ENCODE measurements at places on chromosomes 6 and 20.

GRCh38 chr6:108168501-108169463 lies 3.0 kb downstream of the NR2E1 start:
- DNase-seq = peak; percentile 38

DNA sequence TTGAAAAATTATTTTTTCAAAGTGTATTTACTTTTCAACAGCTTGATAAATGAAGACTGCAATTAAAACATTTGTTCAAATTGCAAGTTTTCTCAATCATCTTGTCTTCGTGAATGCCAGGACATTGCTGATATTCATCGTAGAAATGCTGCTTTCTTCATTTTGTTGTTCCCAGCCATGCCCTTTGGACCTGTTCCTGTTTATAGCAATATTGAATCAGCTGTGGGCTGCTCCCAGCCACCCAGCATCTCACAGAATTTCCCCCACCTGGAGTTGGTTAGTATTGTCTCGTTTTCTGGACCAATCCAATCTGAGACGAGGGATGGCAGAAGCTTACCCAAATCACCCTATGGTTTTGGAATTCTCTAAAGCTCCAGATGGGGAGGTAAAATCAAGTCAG lies 40.8 kb downstream of the SLC22A2 start:
- no peak for DNase-seq

DNA sequence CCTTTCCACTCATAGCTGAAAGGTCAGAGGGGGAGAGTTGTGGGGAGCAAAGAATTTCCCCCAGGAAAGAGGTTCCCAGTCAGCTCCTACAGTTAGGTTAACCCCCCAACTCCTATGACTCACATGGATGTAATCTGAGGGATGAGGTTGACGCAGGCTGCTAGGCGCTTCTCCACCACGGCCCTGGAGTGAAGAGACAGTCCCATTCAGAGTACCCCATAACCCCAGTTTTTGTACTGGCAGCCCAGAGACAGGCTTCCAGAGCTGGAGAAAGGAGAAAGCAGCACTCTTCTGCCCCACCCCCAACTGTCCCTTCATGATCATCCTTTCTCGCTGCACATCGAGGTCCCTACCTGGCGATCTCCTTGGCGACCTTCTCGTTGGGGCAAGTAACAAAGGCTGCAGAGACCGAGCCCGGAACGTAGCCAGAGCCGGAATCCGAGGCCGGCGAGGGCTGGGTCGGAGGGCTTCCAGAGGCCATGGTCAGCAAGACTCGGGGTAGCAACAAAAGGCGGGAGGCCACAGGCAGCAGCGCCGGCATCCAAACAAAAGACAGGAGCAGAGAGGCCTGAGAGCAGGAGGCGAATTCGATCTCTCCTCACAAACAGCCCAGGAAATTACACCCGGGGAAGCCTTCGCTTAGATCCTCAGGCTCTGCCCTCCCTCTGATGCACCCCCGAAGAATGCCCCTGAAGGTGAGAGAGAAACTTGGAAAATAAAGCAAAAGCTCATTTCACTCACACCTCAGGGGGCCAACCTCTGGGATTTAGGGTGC lies 592 bp downstream of the CUTA start:
- DNase-seq = peak; percentile 83

DNA sequence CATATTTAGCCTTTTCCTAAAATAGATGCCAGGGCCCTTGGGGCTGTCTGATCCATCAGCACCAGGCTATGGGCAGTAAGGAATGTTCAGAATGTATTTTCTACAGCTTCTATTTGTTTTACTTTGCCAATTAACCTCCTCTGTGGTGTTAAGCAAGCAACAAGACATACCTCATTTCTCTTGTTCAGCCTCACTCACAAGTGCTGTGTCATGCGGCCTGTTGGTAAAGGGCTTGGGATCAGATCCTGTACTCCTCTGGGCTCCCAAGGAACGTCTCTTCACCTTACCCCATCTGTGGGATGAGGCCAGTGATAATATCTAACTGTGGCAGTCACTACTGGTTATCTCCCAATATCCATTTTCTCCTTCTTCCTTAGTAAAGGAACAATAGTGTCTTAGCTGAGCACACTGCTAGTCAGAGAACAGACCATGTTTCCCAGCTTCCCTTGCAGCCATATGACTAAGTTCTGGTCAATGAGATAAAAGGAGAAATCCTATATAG lies 7.0 kb upstream of the DSTN start:
- peak; percentile 53 for DNase-seq

GRCh38 chr20:51067792-51068191 lies 44.9 kb upstream of the KCNG1 start:
- no peak for DNase-seq

- no peak for DNase-seq
Measured at GRCh38 chr6:144360401-144360800, 75.3 kb downstream of the UTRN start.

DNA sequence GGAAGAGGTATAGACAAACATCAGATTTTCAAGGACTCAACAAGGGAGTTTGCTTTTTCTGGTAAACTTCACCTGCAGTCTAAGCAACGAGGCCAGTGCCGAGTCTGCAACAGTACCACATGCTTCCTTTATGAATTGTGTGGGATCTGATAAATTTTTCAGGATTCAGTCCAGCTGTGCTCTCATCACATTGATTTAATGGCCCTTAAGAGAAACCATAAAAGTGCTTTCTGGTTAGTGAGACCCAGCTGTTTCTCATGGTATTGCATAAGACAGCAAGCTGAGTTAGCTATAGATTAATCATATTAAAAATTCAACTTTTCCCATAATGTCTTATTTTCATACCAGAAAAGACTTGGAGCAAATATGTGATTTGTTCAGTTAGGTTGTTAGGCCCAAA lies 291.4 kb downstream of the CENPW start:
- peak; percentile 8 for DNase-seq

- DNase-seq = no peak
Measured at GRCh38 chr20:19370076-19371075, 157.9 kb downstream of the SLC24A3 start.

GRCh38 chr6:130156908-130157307 lies 65.8 kb downstream of the SAMD3 start:
- no peak for DNase-seq

DNA sequence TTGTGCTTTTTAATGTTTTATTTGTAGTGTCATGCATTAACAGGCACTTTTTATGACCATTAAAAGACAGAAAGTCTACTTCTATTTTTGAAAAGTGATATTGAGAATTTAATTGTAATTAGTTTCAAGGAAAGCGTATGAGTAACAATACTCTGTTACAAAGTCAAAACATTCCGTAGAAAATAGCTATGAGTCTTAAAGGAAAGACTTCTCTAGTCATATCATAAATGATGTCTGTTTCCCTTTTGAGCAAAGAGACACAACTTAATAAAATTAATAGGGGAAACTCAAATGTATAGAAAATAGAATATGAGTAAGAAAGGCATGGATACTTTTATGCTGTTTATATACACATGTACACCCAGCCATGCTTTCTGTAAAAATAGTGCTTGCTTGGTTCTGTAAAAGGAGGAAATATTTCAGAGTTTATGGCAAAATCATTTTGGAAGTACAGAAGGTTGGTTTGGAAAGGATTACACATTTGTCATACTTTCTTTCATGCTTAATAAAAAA lies 107.8 kb upstream of the AHI1 start:
- DNase-seq = no peak

GRCh38 chr20:46945465-46945864 lies 50.8 kb downstream of the EYA2 start:
- DNase-seq = no peak

DNA sequence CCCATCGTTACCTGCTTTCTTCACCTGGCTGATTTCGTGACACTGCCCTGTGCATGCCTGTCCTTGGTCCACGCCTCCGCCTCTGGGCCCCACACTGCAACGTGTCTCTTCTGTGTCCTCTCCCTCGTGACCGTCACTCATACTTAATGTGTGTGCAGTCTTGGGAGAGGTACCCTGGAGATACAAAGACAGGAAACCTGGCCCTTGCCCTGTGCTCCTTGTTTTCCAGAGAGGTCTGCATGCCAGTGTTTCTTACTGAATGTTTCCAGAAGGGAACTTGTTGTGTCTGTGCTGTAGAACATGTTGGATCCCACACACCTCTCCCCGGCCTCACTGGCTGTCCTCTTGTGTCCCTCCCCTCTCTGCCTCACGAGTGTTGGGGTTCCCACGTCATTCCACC lies 45.8 kb downstream of the SNX9 start:
- DNase-seq = no peak

DNA sequence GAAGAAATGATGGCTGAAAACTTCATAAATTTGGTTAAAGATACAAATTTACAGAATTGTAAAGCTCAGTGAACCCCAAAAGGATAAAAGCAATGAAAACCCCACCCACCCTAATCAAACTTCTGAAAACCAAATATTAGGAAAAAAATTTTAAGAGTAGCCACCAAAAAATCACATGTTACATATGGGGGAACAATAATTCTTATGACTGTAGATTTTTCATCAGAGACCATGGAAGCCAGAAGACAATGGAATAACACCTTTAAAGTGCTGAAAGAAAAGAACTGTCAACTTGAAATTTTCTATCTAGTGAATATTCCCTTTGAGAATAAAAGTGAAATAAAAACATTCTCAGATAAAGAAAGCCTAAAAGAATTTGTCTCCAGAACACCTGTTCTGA lies 24.4 kb downstream of the PROCR start:
- no peak for DNase-seq

- DNase-seq = no peak
Measured at GRCh38 chr6:137925141-137925698, 58.2 kb downstream of the TNFAIP3 start.

DNA sequence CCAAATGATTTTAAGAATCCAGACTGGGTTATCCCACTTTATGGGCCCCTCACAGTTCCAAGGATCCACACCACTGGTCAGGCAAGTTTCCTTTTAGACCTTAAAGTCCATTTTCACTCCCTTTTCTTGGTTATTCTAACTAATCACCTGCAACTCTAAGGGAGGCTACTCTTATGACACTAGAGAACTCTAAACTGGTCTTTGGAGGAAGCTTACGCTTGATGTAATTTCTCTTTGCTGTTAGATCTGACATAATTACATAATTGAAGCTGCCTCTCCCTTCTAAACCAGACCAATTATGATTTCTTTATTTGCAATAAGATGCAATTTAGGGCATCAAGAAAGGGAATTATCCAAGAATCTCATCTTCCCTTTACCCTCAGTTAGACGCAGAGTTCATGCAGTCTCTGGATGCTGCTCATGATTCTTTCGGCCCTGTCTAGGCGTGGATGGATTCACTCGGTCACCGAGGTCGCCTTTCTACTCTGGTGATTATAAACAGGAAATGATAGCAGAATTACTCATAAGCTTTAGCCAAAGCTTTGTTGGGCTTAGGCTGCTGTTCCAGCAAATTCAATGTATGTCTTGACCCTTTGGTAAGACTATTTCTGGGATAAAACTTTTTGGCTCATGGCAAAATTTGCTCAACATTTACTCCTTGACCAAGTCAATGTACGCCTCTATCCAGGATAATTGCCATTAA lies 166.4 kb upstream of the PRND start:
- DNase-seq = peak; percentile 69

- DNase-seq = peak; percentile 88
Measured at GRCh38 chr6:33112148-33112547, 36.4 kb downstream of the HLA-DPB1 start.

- DNase-seq = no peak
Measured at GRCh38 chr20:60491051-60491581, 532.9 kb downstream of the CDH26 start.

DNA sequence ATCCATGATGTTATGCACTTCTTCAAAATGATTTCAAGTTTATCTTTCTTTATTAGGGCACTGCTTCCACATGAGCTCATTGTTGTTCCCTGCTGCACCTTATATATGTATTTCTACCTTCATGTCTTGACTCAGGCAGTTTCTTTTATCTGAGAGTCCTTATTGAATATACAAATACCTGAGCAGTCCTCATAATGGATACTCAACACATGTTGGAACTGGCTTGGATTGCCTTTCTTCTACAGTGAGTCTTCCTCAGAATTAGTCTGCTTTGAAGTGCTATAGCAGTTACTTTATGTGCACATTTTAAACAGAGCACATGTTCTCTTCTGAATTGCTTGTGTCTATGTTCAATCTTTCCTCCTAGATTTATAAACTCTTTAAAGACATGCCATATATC lies 45.3 kb upstream of the LOC128125822 start:
- DNase-seq = no peak

GRCh38 chr6:170485159-170485558 lies 67.9 kb downstream of the PSMB1 start:
- DNase-seq = no peak

DNA sequence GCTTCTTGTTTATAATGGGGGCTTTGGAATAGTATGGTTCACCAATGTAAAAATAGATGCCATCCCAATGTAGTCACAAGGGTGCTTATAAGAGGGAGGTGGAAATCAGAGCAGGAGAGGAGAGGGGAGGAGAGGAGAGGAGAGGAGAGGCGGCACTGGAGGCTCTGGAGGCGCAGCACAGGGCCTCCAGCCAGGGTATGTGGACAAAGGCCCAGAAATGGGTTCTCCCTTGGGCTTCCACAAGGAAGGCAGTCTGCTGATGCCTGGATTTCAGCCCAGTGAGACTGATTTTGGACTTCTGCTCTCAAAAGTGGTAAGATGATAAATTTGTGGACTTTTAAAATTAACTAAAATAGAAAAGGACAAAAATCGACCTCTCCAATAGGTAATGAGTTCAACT lies 116.8 kb downstream of the RNASET2 start:
- DNase-seq = no peak

DNA sequence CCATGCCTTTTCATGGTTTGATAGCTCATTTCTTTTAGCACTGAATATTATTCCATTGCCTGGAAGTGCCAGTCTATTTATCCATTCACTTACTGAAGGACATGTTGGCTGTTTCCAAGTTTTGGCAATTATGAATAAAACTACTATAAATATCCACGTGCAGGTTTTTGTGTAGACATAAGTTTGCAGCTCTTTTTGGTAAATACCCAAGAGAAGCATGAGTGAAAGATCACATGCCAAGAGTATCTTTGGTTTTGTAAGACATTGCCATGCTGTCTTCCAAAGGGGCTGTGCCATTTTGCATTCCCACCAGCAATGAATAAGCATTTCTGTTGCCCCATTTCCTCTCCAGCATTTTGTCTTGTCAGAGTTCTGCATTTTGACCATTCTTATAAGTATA lies 120.9 kb downstream of the MANEA start:
- no peak for DNase-seq

DNA sequence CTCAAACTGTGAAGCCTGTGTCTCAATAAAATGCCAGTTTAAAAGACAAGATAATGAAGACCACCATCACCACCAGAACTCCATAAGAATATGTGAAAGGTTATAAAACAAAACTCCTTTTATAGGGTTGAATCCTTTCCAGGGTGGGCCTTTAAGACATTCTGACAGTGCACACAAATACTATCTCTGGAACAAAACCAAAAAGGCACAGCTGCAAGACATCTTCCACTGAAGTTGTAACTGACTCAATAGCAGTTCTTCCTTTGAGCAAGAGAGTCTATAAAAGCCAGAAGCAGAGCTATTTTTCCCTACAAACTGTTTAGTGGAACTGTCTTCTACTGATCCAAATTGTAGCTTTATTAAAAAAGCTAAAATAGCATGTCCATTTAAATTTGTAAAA lies 81.6 kb downstream of the EPB41L2 start:
- peak; percentile 39 for DNase-seq

- no peak for DNase-seq
Measured at GRCh38 chr20:36364506-36364905, 58.4 kb downstream of the DLGAP4 start.

- no peak for DNase-seq
Measured at GRCh38 chr20:21517566-21518277, 3.9 kb upstream of the NKX2-2 start.

- DNase-seq = no peak
Measured at GRCh38 chr20:43389839-43390626, 67.7 kb upstream of the SRSF6 start.

- peak; percentile 45 for DNase-seq
Measured at GRCh38 chr6:87473419-87473903, 687 bp downstream of the SLC35A1 start.

Measured in AG08395 (cell line).